Pancreas (tissue), 10 donors: ENCODE measurements at places on chromosomes 12 and 14. TPM values are rescaled to one million over a fixed set of nuclear protein-coding genes. Genes with fewer than 3 reads are reported as not detected.

DNA sequence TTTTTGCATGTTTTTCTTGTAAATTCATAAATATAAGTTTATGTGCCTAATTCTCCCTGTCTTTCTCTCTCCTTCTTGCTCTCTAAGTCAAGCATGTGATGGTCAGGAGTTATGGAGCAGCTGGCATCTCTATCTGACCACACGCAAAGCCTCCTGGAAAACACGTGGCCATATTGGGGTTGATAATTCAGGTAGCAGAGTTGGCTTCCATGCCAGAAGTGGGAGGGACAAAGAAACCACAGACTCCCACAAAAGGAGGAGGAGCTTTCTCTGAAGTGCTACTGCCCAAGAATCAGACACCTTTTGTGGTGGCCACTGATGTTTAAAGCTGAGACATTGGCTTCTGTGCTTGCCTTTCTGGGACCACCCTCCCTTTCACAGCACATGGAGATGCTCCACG lies 517.6 kb upstream of the TMEM132C start:
- H3K36me3 ChIP-seq, result no peaks in the 10 kb centered on the region
- no peak overlapping the region for H3K4me3 ChIP-seq
- H3K27ac ChIP-seq, result no peak overlapping the region
- H3K27me3 ChIP-seq, result no peaks in the 10 kb centered on the region
- H3K4me1 ChIP-seq, result no peaks in the 10 kb centered on the region

- H3K36me3 ChIP-seq, result no peaks in the 10 kb centered on the region
- H3K27me3 ChIP-seq, result no peaks in the 10 kb centered on the region
- no peak overlapping the region for H3K27ac ChIP-seq
- no peak overlapping the region for H3K4me3 ChIP-seq
- no peaks in the 10 kb centered on the region for H3K4me1 ChIP-seq
Measured at GRCh38 chr12:25806271-25806670, 152.2 kb upstream of the RASSF8 start.

GRCh38 chr12:89862511-89863445 lies 154.1 kb upstream of the ATP2B1 start:
- no peak overlapping the region for H3K27ac ChIP-seq
- H3K4me3 ChIP-seq, result no peak overlapping the region
- no peak for DNase-seq
- no peaks in the 10 kb centered on the region for H3K27me3 ChIP-seq
- no peaks in the 10 kb centered on the region for H3K4me1 ChIP-seq
- no peaks in the 10 kb centered on the region for H3K36me3 ChIP-seq

Gene MAPK1IP1L
- 24.2 TPM for polyA plus RNA-seq

Gene RILPL1
- polyA plus RNA-seq, result 8.2 TPM
